HT1080 (cell line): ENCODE measurements at places on chromosomes 12 and 14. TPM values are rescaled to one million over a fixed set of nuclear protein-coding genes. Genes with fewer than 3 reads are reported as not detected.

DNA sequence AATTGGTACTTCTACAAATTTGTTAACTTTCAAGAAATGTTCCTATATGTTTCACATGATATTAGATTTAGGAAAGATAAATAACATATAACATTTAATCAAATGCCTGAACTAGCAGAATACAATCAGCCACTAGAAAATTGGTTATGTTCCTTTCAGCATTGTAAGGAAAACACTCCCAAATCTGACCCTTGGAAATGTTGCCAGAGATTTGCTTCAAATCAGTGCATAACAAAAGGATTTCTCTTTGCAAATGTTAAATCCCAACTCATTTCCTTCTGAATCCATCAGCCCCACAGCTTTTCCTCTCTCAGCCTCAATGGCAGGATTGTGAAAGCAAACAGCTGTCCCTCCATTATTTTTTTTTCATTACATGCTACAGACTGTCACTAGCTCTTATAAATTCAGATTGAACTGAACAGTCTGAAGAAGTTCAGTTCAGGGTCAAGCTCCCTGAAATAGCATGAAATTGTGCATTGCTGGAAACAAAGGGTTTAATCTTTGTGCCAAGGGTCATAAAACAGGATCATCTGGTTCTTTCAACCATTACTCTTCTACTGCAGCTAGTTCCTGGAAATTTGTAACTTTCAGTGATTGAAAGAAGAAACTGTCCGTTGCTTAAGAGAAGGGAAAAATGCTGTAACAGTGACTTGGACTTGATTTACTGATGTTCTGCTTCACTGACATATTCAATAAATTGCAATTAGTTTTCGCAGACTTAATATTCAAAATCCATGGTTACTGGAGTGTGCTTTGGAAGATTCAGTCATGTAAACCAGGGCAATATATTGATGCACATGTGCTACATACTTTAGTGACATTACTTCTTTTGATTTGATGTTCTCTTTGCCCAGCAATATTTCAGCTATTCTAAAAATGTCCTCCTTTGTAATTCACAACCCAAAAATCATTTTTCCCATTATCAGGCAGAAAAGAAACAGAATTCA is 246.4 kb downstream of the RPL10L start:
- DNase-seq, result no peak

DNA sequence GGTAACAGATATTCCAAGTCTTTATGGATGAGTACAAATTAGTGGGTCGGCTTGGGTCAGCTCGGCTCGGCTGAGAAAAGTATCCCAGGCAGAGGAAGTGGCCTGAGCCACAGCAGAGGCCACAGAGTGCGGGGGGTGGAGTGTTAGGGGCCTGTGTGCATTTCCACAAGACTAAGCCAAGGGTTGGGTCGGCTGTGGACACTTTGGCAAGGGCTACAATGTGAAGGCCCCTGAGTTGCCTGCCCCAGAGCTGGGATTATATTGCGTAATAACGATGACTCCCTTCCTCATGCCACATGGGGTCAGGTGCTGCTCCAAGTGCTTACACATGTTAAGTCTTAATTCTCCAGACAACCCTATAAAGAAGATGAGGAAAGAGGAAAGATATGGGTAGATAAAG is 11.4 kb downstream of the EVL start:
- DNase-seq, result peak; percentile 75

DNA sequence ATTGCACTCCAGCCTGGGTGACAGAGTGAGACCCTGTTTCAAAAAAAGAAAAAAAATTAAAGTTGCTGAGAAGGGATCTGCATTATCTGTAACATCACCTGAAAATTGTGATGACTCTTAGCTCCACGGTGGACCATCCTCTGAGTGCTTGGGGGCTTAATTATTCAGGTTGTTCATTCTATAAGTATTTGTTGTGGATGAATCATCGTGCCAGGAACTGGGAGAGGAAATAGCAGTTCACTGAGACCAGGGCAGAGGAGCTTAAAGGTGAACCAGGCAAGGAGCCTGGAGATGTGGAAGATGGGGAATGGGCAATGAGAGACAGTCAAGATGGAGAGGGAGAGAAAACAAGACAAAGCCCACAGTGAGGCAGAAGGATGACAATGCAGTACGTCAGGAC is 25.5 kb upstream of the GSC start:
- peak; percentile 74 for DNase-seq

DNA sequence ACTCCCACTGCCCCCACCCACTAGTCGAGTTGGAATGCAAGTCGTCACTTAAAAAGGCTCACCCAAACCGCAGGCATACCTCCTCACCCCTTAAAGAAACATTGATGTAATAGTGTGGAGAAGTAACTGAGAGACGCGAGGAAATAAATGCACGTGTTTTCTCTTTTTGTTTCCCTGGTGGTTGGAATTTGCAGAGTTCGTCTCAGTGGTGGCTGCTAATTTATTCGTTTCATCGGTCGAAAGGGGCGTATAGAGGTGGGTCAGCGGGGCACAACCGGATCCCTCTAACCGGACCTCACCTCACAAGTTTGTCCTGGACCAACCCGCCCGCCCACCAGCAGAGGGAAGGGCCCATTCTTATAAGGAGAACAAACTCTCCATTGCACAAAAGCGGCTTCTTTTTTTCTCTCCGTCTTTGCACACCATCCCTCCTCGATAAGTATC is 5.0 kb upstream of the NPAS3 start:
- no peak for DNase-seq

- DNase-seq, result no peak
These were observed 24.6 kb upstream of the LTBP2 start for GRCh38 chr14:74636424-74637177.

DNA sequence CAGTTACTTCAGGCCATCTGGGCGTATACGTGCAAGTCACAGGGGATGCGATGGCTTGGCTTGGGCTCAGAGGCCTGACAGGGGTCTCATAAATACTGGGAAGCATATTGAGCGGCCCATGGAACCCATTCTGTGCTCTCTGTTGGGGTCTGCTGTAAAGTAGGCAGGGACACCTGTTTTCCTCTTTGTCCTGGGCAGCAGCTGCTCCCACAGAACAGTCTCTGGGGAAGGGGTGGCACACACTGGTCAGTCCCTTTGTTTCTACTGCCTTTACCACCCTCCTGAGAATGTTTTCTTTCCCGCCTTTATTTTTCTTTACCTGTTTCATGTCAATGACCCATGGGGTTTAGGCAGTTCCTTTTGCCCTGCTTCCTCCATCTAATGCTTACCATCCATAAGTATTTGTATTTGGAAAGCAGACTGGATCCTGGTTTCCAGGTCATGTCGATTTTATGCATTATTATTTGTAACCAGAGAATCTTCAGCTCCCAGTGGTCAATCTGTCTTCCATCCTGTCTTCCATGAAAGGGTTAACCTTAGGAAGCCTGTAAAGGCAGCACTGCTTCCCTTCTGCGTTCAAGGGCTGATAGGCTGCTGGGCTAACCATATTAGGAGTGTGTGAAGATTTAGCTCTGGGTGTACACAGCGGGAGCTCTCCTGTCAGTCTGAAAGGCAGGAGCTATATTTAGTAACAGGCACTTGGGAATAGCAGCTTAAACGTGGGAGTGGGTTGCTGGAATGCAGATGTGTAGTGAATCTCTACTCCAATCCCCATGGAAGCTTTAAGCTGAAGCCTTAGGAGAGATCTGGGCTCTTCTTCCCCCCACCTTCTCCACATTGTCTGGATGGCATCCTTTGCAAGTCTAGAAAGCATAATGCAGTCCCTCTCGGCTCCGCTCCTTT is 124.0 kb downstream of the DYRK2 start:
- no peak for DNase-seq

DNA sequence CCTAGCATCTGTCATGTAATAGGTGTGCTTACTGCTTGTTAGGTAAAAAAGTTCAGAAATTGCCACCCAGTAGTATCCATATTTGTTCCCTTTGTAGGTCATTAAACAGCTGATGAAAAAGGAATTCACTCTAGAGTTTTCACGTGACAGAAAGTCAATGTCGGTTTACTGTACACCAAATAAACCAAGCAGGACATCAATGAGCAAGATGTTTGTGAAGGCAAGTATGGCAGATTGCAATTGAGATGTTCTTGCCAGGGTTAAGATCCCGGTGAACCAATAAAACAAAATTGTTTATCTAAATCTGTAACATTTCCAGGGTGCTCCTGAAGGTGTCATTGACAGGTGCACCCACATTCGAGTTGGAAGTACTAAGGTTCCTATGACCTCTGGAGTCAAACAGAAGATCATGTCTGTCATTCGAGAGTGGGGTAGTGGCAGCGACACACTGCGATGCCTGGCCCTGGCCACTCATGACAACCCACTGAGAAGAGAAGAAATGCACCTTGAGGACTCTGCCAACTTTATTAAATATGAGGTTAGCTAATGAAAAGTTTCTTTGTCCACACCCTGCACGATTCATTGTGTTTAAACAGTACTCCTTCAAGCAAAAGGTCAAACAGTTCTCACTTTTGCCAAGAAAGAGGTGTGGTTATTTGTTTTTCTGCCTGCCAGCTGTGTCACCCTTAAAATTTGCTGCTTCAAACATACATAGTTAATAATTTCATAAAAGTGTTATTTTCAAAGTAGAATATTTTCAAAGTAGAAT is 58.3 kb downstream of the ATP2A2 start:
- DNase-seq, result no peak

GRCh38 chr14:95233702-95234241 is 76.4 kb upstream of the DICER1 start:
- DNase-seq, result no peak

- DNase-seq, result no peak
These were observed 6.8 kb upstream of the DYNC1H1 start for GRCh38 chr14:101957406-101958234.

GRCh38 chr14:94907626-94908261 is 137.8 kb upstream of the GSC start:
- DNase-seq, result no peak

DNA sequence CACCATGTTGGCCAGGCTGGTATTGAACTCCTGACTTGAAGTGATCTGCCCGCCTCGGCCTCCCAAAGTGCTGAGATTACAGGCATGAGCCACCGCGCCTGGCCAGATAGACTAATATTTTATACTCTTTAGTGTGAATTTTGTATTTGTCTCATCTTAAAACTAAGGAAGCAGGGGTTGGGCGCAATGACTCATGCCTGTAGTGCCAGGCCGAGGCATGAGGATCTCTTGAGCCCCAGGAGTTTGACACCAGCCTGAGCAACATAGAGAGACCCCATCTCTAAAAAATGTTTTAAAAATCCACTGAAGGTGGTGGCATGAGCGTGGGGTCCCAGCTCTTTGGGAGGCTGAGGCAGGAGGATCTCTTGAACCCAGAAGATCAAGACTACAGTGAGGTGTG is 9.0 kb downstream of the DYNC1H1 start:
- peak; percentile 80 for DNase-seq

DNA sequence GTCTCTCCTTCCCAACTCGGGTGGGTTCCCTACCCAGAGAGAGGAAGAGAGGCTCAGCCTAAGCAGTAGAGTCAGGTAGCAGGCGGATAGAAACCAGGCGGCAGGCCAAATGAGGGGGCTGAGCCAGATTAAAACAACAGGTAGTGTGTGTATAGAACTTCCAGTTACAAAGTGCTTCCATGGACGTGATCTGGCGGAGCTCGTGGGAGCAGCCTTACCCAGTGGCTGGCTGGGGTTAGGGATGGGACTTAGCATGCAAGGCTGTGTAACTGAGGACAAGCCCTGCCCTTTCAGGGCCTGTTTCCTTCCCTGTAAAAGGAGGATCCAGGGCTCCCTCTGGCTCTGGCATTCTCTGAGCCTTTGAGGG is 8.3 kb downstream of the KRT80 start:
- DNase-seq, result no peak

GRCh38 chr12:9925705-9926393 is 6.3 kb downstream of the CLEC2A start:
- peak; percentile 17 for DNase-seq

- DNase-seq, result peak; percentile 18
These were observed 31.6 kb downstream of the TBC1D15 start for GRCh38 chr12:71871116-71871515.

- DNase-seq, result no peak
These were observed 21.9 kb downstream of the OR6J1 start for GRCh38 chr14:22622255-22622654.

DNA sequence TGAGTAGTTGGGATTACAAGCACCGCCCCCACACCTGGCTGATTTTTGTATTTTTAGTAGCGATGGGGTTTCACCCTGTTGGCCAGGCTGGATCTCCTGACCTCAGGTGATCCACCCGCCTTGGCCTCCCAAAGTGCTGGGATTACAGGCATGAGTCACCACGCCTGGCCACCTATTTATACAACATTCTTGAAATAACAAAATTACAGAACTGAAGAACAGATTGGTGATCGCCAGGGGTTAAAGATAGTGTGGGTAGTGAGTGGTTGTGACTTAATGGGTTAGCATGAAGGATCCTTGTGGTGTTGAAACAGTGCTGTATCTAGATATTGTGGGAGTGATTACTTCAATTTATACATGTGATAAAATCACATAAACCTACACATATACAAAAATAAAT is 7.4 kb downstream of the GLIPR1L1 start:
- peak; percentile 36 for DNase-seq

GRCh38 chr12:271161-271560 is 8.5 kb upstream of the SLC6A13 start:
- DNase-seq, result no peak

DNA sequence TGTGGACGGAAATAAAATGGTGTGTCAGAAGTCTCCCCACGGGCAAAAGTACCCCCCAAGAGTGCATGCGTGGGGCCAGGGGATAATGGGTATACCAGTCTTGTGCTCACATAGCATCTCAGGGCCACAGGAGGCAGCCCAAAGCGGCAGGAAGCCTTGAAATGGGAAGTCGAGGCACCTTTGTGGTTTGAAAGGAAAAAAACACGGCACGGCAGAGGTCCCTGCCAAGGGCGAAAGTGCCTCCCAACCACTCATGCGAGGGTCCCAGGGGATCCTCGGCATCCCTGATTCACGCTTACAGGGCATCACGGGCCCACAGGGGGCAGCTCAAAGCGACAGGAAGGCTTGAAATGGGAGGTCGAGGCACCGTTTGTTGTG is 583.2 kb downstream of the ALG10 start:
- no peak for DNase-seq

DNA sequence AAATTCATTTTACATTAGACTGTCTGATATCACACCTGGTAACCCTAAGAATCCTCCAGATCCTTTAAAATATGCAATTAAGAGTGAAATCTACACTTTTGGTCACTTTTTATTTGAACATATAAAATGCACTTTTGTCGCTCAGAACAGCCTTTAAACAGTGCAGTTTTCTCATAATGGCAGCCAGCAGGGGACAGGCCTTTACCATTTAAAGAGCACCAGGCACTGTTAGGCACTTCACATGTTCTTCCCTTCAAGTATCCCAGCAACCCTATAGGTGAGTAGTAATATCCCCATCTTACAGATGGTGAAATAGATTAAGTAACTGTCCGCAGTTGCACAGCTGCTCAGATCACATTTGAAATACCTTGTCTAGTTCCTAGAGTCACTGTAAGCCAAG is 11.3 kb upstream of the SAMD4A start:
- DNase-seq, result no peak

GRCh38 chr12:77965790-77966189 is 135.1 kb downstream of the NAV3 start:
- no peak for DNase-seq

ETV6 gene
- 7.6 and 12.4 TPM in 2 replicates for total RNA-seq

CYP27B1 gene
- 0.17 and 0.19 TPM in 2 replicates for total RNA-seq

TAS2R42 gene
- total RNA-seq, result not detected in 2 replicates

CMA1 gene
- not detected in 2 replicates for total RNA-seq

MANSC1 gene
- total RNA-seq, result 0.73 and 3.4 TPM in 2 replicates

TRPV4 gene
- 0.50 and 0.72 TPM in 2 replicates for total RNA-seq

IKBIP gene
- total RNA-seq, result 62.7 and 67.1 TPM in 2 replicates

STYX gene
- total RNA-seq, result 6.8 and 9.7 TPM in 2 replicates
